GM18507 (cell line): ENCODE measurements at places on chromosomes 16 and 17.

DNA sequence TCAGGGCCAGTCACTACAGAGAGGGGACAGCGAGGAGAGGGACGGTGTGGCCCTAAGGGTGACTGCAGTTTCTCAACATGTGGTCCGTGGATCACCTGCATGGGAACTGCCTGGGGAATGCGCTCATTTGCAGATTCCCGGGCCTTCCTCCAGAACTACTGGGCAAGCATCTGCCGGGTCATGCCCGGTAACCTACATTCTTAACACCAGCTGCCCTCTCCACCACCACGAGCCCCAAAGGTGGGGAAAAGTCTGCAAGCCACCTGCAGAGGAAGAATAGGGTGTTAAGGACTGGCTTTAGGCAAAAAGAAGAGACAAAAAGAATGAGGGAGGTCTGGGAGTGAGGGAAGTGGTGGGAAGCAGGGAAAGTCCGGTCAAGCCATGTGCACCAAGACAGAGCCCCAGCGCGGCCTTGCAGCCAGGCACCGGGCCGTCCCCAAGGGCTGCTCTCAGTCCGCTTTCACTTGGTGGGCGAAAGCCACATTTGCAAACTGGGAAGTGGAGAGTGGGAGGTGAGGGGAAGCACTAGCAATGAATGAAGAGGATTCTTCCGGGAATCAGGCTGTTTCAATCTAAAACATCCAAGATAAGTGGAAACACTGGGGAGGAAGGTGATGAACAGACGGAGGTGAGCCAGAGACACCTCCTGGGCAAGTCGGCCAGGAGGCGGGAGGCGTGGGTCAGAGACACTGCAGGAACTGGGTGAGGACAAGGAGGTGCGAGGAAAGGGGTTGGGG is 70.3 kb downstream of the N4BP1 start:
- DNase-seq, result no peak

DNA sequence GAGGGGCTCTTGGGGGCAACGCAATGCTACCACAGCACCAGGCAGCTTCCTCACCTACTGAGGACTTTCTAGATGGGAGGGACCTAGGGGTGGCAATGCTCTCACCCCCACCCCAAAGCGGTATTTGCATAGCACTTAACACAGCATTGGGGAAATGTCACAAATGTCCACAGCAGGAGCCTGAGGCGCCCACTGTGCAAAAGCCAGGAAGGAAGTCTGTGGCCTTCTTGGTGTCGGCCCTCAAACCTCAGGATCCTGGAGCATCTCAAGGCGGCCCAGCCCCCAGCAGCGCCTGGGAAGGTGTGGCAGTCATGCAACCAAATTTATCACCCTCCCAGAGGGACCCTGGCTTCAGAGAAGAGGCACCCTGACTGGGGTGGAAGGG is 45.3 kb downstream of the WNT3 start:
- no peak for DNase-seq

- no peak for DNase-seq
Observed at GRCh38 chr17:50884439-50885311, 18.5 kb upstream of the TOB1 start.

DNA sequence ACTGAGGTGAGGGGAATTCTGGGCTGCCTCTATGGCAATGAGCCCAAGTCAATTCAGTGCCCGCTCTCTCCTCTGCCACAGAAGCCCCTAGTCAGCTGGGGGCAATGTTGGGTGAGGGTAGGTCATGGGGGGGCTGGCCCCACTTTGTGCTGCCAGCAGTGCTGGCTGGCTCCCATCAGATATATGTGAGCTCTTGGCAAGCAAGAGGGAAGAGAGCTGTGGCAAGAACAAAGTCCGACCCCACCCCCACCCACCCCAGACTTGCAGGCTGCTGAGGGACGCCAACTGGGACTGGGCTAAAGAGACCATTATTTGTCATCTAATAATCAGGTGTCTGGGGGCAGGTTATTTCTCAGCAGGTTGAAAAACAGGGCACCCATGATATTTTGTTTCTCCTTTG is 89.4 kb downstream of the YPEL2 start:
- no peak for DNase-seq

DNA sequence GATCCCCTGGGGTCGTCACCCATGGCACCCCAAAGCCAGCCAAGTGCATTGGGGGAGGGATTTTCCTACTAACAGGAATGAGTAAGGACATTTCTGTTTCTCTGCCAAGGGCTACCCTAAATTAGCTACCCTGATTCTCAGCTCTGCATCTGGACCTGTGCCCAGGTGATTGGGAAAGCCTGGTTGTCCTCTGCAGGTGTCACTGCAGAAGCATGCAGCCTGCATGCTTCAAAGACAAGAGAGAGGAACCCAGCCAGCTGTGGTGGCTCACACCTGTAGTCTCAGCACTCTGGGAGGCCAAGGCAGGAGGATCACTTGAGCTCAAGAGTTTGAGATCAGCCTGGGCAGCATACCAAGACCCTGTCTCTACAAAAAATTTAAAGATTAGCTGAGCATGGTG is 19.6 kb downstream of the BEAN1 start:
- no peak for DNase-seq

- no peak for DNase-seq
Observed at GRCh38 chr16:83939266-83939855, 13.7 kb upstream of the OSGIN1 start.

GRCh38 chr16:14369734-14370598 is 260.1 kb downstream of the PARN start:
- no peak for DNase-seq
